ENCODE measurements at places on chromosomes 1 and 21.

DNA sequence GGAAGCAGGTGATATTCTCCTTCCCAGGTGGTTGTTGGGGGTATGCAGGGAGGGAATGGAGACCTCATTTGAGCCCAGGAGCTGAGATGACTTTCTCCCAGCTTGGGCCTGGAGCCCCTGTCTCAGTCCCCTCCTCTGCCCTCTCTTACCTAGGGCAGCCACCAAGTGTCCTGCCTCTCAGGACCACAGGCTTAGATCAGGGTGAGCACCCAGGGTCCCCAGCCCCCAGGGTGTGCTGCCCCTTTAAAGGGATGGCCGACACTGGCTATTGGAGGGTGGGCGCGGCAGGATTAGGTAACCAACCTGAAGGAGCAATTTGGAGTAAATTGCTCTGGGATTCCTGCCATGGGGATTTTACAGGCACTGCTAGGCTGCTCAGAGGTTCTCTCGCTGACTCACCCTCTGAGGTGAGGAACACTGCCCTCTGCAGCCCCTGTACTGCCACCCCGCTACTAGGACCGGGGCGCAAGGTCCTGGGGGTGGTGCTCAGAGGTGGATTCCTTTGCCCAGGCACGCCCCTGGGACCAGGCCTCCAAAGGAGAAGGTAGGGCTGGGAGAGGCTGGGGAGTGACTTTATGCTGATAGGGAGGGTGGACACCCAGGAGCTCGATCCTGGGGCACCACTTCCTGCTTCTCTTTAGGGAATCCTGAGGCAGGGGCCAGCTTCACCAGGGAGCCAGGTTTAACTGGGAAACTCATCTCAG, 1.5 kb downstream of the RPS6KA1 start:
- no peak for DNase-seq

DNA sequence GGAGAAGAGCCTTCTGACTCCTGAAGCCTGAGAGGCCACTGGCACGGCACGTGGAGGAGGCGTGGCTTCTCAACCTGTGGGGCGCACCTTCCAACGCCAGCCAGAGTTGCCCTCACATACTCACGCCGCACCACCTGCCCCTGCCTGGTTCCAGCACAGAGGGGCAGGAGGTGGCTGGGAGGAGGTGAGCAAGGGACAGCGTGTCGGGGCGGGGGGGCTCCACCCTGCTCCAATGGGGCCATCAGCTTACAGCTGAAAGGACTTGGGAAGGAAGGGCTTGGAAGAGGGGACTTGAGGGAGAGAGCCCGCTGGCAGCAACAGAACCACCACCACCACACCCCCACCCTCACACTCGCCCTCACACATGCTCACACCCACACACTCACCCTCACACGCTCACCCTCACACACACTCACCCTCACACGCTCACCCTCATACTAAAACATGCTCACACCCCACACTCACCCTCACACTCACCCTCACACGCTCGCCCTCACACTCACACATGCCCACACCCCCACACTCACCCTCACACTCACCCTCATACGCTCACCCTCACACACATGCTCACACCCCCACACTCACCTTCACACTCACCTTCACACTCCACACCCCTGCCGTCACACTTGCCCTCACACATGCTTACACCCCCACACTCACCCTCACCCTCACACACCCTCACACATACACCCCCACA, 41.6 kb upstream of the EDN2 start:
- DNase-seq, result no peak

- no peak for DNase-seq
Observed at GRCh38 chr21:17053321-17053720, 459.5 kb upstream of the CXADR start.

DNA sequence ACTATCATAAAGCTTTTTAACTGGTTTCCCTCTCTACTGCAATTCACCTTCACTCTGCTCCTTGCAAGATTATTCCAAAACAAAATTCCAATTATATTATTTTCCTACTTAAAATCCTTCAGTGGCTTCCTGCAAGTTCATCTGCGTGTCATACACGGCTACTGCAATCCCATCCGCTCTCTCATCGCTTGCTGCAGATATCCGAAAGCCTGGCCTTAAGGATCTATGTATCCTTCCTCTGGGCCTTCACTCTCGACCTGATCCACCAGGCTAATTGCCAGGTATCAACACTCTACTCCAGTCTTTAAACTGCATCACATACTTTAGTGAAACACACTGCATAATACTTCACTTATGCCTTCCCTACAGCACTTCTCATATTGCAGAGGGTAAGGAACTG, 44.0 kb downstream of the VAV3 start:
- DNase-seq, result no peak

DNA sequence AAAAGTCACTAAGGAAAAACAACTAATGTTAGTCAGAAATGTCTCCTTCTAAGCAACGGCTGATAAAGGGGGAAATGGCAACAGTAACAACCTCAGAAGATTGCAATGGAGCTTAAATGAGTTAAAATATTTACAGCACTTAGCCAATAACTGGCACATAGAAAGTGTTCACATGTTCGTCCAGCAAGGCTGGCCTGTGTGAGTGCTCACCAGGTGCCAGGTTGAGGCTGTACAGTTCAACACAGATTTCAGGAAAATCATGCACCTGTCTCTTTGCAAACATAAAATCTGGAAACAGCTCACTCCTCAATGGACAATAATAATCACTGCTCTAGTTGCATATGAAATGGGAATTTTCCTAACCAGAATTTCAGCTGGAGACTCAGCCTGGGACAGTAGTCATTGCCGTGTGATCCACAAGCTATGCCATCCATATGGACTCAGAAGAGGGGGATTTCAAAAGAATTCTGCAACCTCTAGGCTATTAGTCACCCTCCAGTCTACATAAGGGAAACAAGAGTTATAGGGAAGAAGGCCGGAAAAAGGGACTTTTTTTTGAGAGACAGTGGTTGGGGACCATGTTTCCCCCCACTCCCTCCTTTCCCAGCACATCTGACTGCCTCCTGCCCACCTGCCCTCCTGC, 68.6 kb downstream of the SYDE2 start:
- DNase-seq, result no peak

Measured in activated CD8-positive, alpha-beta memory T cell treated with anti-CD3 and anti-CD28 coated beads for 4 hours (primary cell).